ENCODE measurements at places on chromosomes 13 and 19.

DNA sequence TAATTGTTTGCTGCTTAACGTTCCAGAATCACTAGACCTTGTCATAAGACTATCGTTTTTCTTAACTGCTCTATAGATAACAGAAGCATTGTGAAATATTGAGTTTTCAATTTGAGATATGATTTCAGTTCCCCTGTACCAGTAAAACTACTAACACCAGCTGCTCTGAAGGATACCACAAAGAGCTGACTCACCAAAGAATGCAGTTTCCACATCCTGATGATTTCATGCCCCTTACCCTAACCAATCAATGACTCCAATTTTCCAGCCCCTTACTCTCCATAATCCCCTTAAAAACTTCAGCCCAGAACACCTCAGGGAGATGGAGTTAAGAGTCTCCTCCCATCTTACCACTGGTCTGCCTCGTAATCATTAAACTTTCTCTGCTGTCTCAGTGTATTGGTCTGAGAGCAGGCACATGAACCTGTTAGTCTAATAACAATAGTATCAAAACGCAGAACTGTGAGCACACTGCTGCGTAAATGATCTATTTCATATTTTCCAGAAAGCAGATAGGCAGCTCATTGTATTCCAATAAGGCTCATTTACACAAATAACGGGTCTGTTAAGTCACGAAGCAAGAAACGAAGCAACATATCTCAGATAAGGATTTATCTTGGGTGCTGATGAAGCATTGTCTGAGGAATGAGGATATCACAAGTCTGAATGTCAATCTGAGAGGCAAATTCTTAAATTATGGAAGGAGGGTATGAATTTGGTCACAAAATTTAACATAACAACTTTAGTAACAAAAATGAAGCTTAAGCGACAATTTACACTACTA lies 14.1 kb upstream of the CCNA1 start:
- H3K4me1 ChIP-seq: peaks cover 32% of the 10 kb centered on the region
- no peaks in the 10 kb centered on the region for H3K27me3 ChIP-seq
- peak; percentile 80 for DNase-seq
- H3K36me3 ChIP-seq: no peaks in the 10 kb centered on the region

DNA sequence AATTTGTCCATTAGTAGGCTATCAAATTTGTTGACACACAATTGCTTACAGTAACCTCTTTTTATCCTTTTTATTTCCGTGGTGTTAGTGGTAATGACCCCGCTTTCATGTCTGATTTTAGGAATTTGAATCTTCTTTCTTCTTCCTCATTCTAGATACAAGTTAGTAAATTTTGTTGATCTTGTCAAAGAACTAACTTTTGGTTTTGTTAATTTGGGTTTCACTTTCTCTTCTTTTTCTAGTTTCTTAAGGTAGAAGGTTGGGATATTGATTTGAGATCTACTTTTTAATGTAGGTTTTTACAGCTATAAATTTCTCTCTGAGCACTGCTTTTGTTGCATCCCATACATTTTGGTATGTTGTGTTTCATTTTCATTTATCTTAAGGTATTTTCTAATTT lies 53.3 kb upstream of the SLC7A1 start:
- no peak for DNase-seq
- no peak overlapping the region for H3K27ac ChIP-seq
- no peaks in the 10 kb centered on the region for H3K36me3 ChIP-seq
- H3K4me1 ChIP-seq: no peaks in the 10 kb centered on the region
- no peaks in the 10 kb centered on the region for H3K27me3 ChIP-seq
- no peak overlapping the region for H3K4me3 ChIP-seq

GRCh38 chr19:11064831-11065303 lies 24.4 kb upstream of the LDLR start:
- peaks cover 2% of the 10 kb centered on the region for H3K36me3 ChIP-seq
- no peak overlapping the region for H3K27ac ChIP-seq
- no peaks in the 10 kb centered on the region for H3K4me1 ChIP-seq
- DNase-seq: no peak
- H3K4me3 ChIP-seq: no peak overlapping the region

DNA sequence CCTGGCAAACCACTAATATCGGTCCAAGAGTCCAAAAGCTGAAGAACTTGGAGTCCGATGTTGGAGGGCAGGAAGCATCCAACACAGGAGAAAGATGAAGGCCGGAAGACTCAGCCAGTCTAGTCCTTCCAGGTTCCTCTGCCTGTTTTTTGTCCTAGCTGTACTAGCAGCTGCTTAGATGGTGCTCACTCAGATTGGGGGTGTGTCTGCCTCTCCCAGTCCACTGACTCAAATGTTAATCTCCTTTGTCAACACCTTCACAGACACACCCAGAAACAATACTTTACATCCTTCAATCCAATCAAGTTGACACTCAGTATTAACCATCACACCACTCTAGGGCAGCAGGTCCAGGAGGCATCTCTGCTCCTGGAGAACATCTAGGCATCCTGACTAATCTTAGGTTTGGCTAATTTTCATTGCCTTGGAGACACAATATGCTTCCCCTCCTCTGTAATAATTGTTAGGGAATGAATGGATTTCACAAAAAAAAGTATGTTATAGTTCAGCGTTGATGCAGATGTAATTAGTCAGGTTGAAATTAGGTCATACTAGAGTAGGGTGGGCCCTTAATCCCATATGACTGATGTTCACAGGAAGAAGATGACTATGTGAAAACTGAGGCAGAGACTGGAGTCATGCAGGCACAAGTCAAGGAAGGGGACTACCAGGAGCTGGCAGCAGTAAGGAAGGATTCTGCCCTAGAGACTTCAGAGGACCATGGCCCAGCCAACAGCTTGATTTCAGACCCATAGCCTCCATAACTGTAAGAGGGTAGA lies 183.4 kb downstream of the RBM26 start:
- no peak overlapping the region for H3K4me3 ChIP-seq
- no peak for DNase-seq
- H3K36me3 ChIP-seq: no peaks in the 10 kb centered on the region
- H3K27ac ChIP-seq: no peak overlapping the region
- H3K27me3 ChIP-seq: peaks cover 3% of the 10 kb centered on the region

DNA sequence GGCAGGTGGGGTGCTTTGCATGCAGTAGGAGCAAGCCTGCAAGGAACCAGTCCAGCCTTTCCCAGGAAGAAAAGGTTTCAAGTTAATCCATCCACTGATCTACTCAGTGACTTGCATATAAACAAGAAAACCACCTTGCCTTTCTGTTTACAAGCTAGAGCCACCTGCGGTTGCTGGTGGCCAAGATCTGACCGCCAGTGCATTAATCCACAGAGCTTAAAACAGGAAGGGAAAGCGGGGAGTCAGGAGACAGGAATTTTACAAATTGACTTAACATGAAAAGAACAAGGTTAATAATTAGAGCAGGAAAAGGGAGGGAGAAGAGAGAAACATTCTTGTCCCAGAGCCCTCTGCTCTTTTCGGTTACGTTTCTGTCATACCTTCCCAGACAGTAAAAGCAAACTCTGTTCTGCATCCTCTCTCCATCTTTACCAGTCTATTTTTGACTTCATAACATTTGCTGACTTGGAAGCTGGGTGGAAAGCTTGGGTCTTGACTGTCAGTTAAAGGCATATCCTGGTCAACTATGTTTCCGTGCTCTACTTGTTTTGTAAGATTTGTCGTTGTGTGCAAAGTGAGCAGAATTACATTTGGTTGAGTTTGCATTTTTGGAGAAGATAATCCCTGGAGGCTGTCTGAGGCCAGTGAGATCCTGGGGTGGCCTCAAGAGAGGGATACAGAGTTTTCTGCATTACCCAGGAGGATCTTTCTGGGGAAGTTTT lies 760.6 kb downstream of the EFNB2 start:
- H3K4me1 ChIP-seq: no peaks in the 10 kb centered on the region
- peak; percentile 3 for DNase-seq
- no peak overlapping the region for H3K27ac ChIP-seq
- no peak overlapping the region for H3K4me3 ChIP-seq
- H3K27me3 ChIP-seq: no peaks in the 10 kb centered on the region

GRCh38 chr19:17424743-17425365 lies 5.0 kb downstream of the MVB12A start:
- DNase-seq: peak; percentile 48
- H3K4me1 ChIP-seq: peaks cover 5% of the 10 kb centered on the region
- no peaks in the 10 kb centered on the region for H3K36me3 ChIP-seq
- no peaks in the 10 kb centered on the region for H3K27me3 ChIP-seq
- H3K27ac ChIP-seq: no peak overlapping the region
- no peak overlapping the region for H3K4me3 ChIP-seq

DNA sequence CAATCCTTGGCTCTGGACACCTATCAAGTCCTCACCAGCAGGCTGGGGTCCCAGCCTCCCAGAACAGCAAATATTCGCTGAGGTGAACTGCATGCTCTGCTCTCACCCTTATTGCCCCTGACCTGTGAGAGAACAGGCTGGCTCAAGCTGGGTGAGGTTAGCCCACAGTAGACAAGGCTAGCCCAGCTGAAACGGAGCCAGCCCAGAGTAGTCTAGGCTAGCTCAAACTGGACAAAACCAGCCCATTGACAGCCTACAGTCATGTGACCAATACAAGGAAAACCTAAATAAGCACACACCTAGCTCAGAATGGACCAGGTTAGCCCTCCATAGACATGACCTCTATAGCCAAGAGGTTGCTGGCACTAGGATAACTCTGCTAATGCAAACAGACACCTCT lies 38.4 kb downstream of the CCL25 start:
- no peaks in the 10 kb centered on the region for H3K4me1 ChIP-seq
- no peaks in the 10 kb centered on the region for H3K36me3 ChIP-seq
- H3K27me3 ChIP-seq: no peaks in the 10 kb centered on the region
- DNase-seq: no peak
- no peak overlapping the region for H3K4me3 ChIP-seq
- H3K27ac ChIP-seq: no peak overlapping the region

- no peak for DNase-seq
- H3K4me1 ChIP-seq: no peaks in the 10 kb centered on the region
- H3K27me3 ChIP-seq: no peaks in the 10 kb centered on the region
- no peak overlapping the region for H3K4me3 ChIP-seq
Measured at GRCh38 chr19:35784503-35785338, 9.4 kb downstream of the ARHGAP33 start.

GRCh38 chr13:100139817-100140216 lies 50.9 kb downstream of the PCCA start:
- H3K27ac ChIP-seq: no peak overlapping the region
- H3K27me3 ChIP-seq: no peaks in the 10 kb centered on the region
- H3K36me3 ChIP-seq: no peaks in the 10 kb centered on the region
- H3K4me3 ChIP-seq: no peak overlapping the region
- DNase-seq: no peak
- no peaks in the 10 kb centered on the region for H3K4me1 ChIP-seq

DNA sequence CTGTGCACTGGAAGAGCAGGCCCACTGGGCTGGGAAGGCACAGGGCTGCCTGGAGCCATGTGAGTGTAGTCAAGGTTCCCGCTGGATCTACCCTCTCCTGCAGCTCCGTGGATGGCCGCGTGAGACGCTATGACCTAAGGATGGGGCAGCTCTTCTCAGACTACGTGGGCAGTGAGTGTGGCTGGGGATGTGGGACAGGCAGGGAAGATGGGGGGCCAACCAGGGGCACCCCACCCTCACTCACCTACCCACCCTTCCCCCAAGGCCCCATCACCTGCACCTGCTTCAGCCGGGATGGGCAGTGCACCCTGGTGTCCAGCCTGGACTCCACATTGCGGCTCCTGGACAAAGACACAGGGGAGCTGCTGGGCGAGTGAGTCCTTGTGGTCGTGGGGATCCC lies 6.1 kb downstream of the WDR83 start:
- no peak overlapping the region for H3K27ac ChIP-seq
- peaks cover 5% of the 10 kb centered on the region for H3K36me3 ChIP-seq
- no peak overlapping the region for H3K4me3 ChIP-seq
- DNase-seq: no peak
- H3K27me3 ChIP-seq: no peaks in the 10 kb centered on the region

- no peaks in the 10 kb centered on the region for H3K27me3 ChIP-seq
- no peaks in the 10 kb centered on the region for H3K4me1 ChIP-seq
- no peak overlapping the region for H3K27ac ChIP-seq
- H3K4me3 ChIP-seq: no peak overlapping the region
- no peak for DNase-seq
Measured at GRCh38 chr19:3774621-3775373, 2.8 kb upstream of the RAX2 start.

GRCh38 chr13:114080739-114081561 lies 51.5 kb downstream of the RASA3 start:
- no peaks in the 10 kb centered on the region for H3K4me1 ChIP-seq
- no peaks in the 10 kb centered on the region for H3K27me3 ChIP-seq
- DNase-seq: no peak

- H3K27me3 ChIP-seq: no peaks in the 10 kb centered on the region
- H3K36me3 ChIP-seq: no peaks in the 10 kb centered on the region
- no peak overlapping the region for H3K27ac ChIP-seq
- H3K4me1 ChIP-seq: no peaks in the 10 kb centered on the region
Measured at GRCh38 chr13:45833663-45834375, 17.7 kb downstream of the SIAH3 start.

GRCh38 chr13:80100636-80101035 lies 240.3 kb downstream of the SPRY2 start:
- DNase-seq: no peak
- H3K36me3 ChIP-seq: no peaks in the 10 kb centered on the region
- no peak overlapping the region for H3K4me3 ChIP-seq
- H3K4me1 ChIP-seq: no peaks in the 10 kb centered on the region

DNA sequence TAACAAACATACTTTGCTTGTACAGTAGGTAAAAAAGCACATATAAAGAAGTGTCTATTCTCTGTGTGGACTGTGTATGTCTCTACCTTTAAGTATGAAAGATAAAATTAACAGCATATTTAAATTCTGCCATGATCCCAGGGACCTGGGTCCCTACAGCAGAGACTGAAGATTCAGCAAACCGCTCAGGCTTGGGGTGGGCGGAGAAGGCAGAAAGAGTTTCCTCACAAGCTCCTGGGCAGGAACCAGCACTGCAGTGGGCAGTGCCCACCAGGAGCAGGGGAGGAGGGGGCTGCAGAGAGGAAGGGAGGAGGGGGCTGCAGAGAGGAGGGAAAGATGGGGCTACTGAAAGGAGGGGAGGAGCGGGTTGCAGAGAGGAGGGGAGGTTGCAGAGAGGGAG lies 44.6 kb upstream of the GRTP1 start:
- H3K27me3 ChIP-seq: no peaks in the 10 kb centered on the region
- H3K27ac ChIP-seq: no peak overlapping the region
- no peaks in the 10 kb centered on the region for H3K36me3 ChIP-seq
- no peak for DNase-seq

GRCh38 chr19:50431343-50432220 lies 1.1 kb upstream of the MYBPC2 start:
- H3K36me3 ChIP-seq: no peaks in the 10 kb centered on the region
- H3K27me3 ChIP-seq: peaks cover 13% of the 10 kb centered on the region
- peak overlapping the region; percentile 51 for H3K4me3 ChIP-seq
- DNase-seq: peak; percentile 86
- peaks cover 6% of the 10 kb centered on the region for H3K4me1 ChIP-seq
- no peak overlapping the region for H3K27ac ChIP-seq

Data from endothelial cell of umbilical vein (primary cell).